ENCODE measurements at places on chromosomes 12 and 14.

DNA sequence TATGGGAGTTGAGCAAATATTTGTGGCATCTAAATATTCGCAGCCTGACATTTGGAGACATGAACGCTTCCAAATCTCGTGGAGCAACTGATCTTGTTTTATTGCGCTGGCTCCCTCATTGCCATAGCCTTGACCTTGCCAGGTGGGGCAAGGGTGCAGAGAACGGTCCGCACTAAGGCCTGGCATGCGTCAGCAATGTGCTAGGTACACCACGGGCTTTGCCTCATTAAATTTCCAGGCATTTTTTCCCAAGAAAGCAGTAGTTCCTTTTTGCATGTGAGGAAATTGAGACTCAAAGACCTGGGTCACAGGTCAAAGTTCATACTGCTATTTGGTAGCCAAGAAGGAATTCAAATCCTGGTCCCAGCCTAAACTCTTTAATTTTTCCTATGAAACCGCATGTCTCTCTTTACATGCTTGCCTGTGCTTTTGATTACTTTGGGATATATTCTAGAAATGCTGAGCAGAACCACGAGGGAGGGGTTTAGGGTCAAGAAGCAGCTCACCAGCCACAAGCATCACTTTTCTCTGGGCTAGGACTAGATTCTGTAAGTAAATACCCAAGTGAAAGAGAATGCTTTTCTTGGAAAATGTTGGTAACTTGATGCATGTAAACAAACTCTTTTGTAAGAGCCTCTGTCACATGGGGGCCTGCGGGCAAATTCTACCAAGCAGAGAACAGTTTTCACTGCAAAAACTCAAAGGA, 891.6 kb downstream of the VRK1 start:
- no peak for DNase-seq

- no peak for DNase-seq
Observed at GRCh38 chr14:61226015-61226654, 55.0 kb downstream of the TMEM30B start.

DNA sequence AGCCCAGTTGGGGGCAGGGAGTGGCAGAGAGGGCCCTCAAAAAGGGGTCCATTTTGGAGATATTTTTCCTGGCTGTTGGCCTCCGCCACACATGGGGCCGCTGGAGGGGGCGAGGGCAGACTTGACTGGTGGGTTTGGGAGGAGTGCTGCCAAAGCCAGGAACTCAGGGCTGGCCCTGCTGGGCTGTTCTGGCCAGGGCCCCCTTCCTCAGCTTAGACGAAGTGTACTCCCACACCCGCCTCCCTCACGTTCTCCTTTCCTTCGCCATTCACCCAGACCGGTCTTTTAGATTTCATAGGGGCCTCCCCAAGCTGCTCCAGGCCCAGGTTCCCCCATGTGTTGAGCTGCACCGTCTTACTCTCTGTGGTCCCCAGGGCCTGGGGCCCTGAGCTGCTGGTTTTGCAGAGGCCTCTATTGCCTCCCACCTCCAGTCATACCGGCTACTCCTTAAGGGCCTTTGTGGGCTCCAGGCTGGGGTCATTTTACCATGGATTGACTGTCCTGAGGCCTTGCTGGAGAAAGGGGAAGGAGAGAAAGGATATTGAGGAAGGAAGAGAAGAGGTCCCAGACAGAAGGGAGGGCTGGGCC, 1.3 kb downstream of the KRT7 start:
- DNase-seq, result no peak

GRCh38 chr14:73753124-73753886, 39.1 kb upstream of the PNMA1 start:
- DNase-seq, result no peak

All from head of caudate nucleus (tissue), 42 donors.